ENCODE measurements at places on chromosomes 12 and 14. TPM values are rescaled to one million over a fixed set of nuclear protein-coding genes. Genes with fewer than 3 reads are reported as not detected.

GRCh38 chr14:45658226-45658916 lies 405.4 kb upstream of the MIS18BP1 start:
- H3K27me3 ChIP-seq = no peaks in the 10 kb centered on the region
- DNase-seq = no peak
- H3K36me3 ChIP-seq = no peaks in the 10 kb centered on the region
- H3K4me3 ChIP-seq = no peak overlapping the region
- no peak overlapping the region for H3K27ac ChIP-seq

- DNase-seq = no peak
- H3K4me3 ChIP-seq = no peak overlapping the region
- H3K36me3 ChIP-seq = no peaks in the 10 kb centered on the region
- no peaks in the 10 kb centered on the region for H3K27me3 ChIP-seq
- peak overlapping the region; percentile 8 for H3K27ac ChIP-seq
Measured at GRCh38 chr12:26845984-26846383, 13.0 kb upstream of the ITPR2 start.

GRCh38 chr12:62744551-62744950 lies 190.4 kb downstream of the PPM1H start:
- no peaks in the 10 kb centered on the region for H3K36me3 ChIP-seq
- no peaks in the 10 kb centered on the region for H3K27me3 ChIP-seq
- H3K27ac ChIP-seq = no peak overlapping the region
- DNase-seq = no peak

DNA sequence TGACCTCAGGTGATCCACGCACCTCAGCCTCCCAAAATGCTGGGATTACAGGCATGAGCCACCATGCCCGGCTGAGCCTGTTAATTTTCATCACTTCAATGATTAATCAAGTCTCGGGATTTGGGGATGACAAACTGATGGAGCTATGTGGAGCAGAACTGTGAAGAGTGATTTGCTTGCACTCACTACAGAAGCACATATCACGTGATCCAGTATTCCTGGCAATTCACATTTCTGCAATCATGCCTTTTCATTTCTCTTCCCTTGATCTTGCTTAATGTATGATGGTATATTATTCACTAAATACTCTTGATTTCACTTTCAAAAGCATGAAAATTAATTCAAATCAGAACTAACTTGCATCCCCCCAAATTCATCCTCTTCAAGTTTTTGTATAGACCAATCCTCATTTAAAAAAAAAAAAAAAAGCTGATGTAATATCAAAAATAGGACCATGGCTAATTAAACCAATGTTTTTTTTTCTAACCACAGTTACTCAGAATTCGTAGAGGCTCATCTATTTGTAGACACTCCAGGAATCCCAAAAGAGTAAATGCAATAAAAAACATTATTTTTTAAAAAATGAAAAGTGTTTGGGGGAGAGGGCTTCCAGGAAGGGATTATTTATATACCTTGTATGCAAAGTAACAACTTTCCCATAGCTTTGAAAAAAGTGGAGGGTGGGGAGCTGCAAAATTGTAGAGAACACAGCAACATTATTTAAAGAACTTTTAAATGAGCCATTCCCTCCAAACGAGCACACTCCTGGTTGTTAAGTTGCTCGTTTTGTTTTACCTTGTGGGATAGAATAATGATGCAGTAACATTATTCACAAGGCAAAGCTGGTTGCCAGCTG lies 7.0 kb upstream of the ATXN2 start:
- H3K27me3 ChIP-seq = no peaks in the 10 kb centered on the region
- no peak overlapping the region for H3K27ac ChIP-seq
- no peaks in the 10 kb centered on the region for H3K36me3 ChIP-seq
- H3K4me3 ChIP-seq = no peak overlapping the region
- H3K4me1 ChIP-seq = no peaks in the 10 kb centered on the region

DNA sequence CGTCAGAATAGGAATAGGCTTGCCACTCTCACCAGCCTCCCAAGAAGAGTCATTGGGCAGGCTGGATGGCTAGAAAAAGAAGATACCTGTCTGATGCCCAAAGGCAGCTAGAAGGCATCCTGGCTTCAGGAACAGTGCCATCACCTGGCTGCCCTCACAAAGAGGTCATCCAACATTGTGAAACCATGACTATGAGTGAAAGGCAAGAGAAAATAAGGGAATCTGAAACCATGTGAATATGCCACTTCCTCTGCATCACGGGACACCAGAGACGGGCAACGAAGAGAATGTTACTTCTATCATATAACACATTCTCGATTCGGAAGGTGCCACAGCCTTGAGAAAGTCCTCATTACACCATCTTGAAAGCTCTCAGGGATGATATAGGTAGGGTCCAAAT lies 182.0 kb downstream of the DAD1 start:
- peaks cover 8% of the 10 kb centered on the region for H3K4me1 ChIP-seq
- no peak overlapping the region for H3K4me3 ChIP-seq
- no peaks in the 10 kb centered on the region for H3K27me3 ChIP-seq
- DNase-seq = no peak

- H3K4me3 ChIP-seq = peak overlapping the region; percentile 84
- H3K4me1 ChIP-seq = peaks cover 13% of the 10 kb centered on the region
- peaks cover 19% of the 10 kb centered on the region for H3K36me3 ChIP-seq
- no peaks in the 10 kb centered on the region for H3K27me3 ChIP-seq
Measured at GRCh38 chr14:49853158-49853477, 530 bp upstream of the NEMF start.

DNA sequence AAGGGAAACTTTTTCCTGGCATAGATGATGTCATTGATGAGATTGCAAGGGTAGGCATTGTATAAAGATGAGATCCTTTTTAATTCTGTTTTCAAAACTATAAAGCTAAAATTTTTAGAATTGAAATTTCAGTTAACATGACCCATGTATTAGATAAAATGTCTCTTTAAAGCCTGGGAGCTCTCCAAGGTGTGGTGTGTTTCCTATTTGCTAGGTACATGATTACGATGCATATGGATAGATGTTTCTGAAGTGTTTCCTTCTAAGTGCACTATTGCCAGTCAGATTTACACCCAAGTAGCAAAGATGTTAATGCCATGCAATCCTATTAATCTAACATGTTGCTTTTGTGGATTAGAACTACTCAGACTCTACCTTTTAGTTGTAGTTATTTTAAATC lies 834.7 kb downstream of the DIO2 start:
- no peak for DNase-seq
- H3K27ac ChIP-seq = no peak overlapping the region
- no peaks in the 10 kb centered on the region for H3K36me3 ChIP-seq
- H3K27me3 ChIP-seq = no peaks in the 10 kb centered on the region
- no peak overlapping the region for H3K4me3 ChIP-seq

DNA sequence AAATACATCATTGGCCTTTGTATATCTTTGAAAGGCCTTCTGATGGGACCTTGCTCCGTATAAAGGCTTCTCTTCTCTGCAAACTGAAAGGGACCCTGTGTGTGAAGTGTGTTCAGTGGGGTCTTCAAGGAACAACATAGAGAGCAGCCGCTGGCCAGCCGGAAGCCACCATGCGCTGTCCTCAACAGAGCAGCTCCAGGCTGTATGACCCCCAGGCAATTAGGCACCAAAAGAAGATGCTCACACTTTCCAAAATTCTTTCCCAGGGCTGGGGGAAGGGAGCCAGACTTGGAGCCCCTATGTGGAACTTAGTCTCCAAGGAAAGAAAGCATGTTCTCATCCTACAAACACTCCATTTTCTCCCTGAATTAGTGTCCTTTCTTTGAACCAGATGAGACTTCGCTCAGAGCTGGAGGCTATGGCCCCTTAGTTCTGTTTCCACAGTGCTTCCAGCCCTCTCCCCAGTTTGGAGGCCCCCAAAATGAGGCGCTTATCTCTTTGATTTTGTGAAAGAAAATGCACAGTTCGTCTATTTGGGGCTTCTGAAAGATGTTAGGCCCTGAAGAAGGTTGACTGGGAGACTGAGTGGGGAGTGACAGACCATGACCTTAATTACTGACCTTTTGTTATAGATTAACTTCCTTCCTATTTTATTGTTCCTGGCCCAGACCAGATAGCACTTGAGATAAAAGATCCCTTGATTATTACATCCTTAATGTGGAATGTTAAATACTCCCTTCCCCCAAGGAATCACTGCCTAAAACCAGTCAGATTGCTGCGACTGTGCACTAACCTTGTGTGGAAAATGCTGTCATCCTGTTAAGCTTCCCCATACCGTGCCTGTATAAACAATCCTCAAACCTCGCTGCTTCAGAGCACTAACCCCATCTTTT lies 128.3 kb upstream of the FGD4 start:
- no peak overlapping the region for H3K4me3 ChIP-seq
- H3K27me3 ChIP-seq = no peaks in the 10 kb centered on the region
- no peak overlapping the region for H3K27ac ChIP-seq
- no peaks in the 10 kb centered on the region for H3K36me3 ChIP-seq

GRCh38 chr12:130508847-130509246 lies 171.2 kb downstream of the PIWIL1 start:
- no peaks in the 10 kb centered on the region for H3K4me1 ChIP-seq
- H3K4me3 ChIP-seq = no peak overlapping the region
- H3K27ac ChIP-seq = no peak overlapping the region
- H3K27me3 ChIP-seq = no peaks in the 10 kb centered on the region
- DNase-seq = no peak

GRCh38 chr12:94046626-94047410 lies 101.6 kb upstream of the PLXNC1 start:
- no peaks in the 10 kb centered on the region for H3K36me3 ChIP-seq
- no peaks in the 10 kb centered on the region for H3K27me3 ChIP-seq
- no peak overlapping the region for H3K4me3 ChIP-seq
- no peak overlapping the region for H3K27ac ChIP-seq

DNA sequence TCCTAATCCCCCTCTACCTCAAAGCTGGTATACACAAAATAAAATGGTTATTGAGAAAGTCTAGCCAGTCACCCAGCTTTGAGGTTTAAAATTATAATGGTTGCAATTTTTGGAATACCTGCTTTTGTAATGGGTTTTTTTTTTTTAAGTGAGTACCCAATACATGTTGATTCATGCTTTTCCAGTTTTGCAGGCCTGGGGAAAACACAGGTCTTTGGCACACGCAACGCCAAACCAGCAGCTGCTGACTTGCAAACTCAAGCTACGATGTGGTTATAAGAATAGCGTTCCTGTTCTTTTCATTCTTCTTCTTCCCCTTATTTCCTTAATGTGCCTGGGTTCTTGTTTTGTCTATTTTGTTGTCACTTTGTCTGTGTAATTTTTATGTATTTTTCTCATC lies 233.0 kb downstream of the EGLN3 start:
- no peak overlapping the region for H3K4me3 ChIP-seq
- no peaks in the 10 kb centered on the region for H3K4me1 ChIP-seq
- no peak for DNase-seq
- H3K36me3 ChIP-seq = no peaks in the 10 kb centered on the region

DNA sequence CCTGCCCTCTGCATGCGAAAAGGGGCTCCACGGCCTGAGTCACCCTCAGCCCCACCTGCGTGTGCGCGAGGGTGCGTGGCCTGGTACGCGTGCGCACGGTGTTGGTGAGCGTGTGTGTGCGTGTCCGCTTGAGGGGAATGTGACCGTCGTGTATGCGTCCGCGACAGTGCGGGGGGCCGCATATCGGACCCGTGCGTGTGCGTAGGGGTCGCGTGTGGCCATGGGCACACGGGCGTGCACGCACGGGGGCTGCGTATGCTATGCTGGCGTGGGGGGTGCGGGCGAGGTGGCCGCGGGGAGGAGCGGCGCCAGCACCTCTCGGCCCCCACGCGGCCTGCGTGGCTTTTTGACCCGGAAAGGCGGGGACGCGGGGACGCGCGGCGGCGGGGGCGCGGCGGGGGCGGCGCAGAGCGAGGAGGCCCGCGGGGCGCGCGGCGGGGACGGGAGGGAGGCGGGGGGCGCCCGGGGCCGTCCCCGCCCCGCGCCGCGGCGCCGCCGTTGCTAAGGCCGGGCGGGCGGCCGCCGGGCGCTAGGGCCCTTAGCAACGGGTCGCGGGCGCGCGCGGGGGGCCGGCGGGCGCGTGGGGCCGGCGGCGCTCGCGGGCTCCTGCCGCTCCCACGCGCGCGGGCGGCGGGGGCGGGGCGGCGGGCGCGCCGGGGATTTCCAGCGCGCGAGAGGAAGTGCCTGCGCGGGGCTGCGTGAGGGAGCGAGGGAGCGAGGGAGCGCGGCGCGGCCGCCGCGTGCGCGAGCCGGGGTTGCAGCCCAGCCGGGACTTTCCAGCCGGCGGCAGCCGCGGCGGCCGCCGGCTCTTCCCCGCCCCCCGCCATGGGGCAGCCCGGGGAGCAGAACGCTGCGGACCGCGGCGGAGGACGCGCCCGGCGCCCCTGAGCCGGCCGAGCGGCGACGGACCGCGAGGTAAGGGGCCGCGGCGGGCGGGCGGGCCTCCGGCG lies at the start of gene TRAF3:
TRAF3 (plus strand) TSS at position 689 of the 950 bp plus-strand sequence. CDS start 92,753 bp downstream, outside the sequence.
- peak within 1 kb of the TSS; percentile 92 for H3K27ac ChIP-seq
- peak; percentile 97 for DNase-seq
- H3K4me1 ChIP-seq = peaks cover 37% of the 10 kb centered on the region
- H3K27me3 ChIP-seq = no peaks in the 10 kb centered on the region
- peak within 1 kb of the TSS; percentile 42 for H3K4me3 ChIP-seq
- H3K36me3 ChIP-seq = no peaks in the 10 kb centered on the region

DNA sequence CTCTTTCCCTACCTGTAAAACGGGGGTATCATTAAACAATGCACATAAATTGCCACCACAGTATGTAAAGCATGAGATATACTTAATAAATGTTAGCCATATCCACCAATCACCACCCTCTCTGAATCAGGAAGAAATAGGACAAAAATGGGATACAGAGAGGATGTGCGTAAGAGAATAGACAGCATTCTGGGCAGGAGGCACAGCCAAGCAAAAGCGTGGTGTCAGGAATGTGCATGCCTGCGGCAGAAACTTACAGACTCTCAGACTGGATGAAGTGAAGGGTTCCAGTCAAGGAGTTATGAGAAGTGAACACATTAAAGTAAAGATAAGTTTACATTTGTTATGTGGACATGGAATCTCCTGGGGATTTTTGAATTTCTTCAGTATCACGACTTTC lies 121.7 kb upstream of the MDM1 start:
- H3K36me3 ChIP-seq = no peaks in the 10 kb centered on the region
- H3K4me3 ChIP-seq = no peak overlapping the region
- no peak for DNase-seq
- H3K27ac ChIP-seq = no peak overlapping the region
- H3K27me3 ChIP-seq = no peaks in the 10 kb centered on the region

DNA sequence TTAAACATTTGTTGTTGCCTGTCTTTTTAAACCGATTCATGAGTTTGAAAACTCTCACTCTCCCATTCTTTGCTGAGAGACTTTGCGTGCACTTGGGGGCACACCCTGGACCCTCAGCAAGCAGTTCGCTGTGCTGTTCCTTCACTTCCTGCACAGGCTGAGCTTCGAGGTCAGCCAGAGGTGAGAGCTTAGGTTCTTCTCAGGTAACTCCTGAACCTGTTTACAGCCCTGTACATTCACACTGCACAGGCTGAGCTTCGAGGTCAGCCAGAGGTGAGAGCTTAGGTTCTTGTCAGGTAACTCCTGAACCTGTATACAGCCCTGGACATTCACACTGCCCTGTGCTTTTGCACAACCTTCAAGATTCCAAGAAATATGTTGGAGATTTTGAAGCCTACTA lies 9.8 kb upstream of the CLECL1 start:
- H3K4me3 ChIP-seq = no peak overlapping the region
- no peaks in the 10 kb centered on the region for H3K36me3 ChIP-seq
- H3K27me3 ChIP-seq = no peaks in the 10 kb centered on the region
- peak; percentile 68 for DNase-seq

The NOP9 gene
- total RNA-seq = 47.8 TPM

The AQP2 gene
- total RNA-seq = not detected

The EPS8 gene
- 2.6 TPM for total RNA-seq
